ENCODE measurements at places on chromosomes 4 and X. TPM values are rescaled to one million over a fixed set of nuclear protein-coding genes. Genes with fewer than 3 reads are reported as not detected.

Gene KIAA1210
- total RNA-seq, result not detected

Gene RNF212
- total RNA-seq, result 0.09 TPM

Gene CLTRN
- total RNA-seq, result 0.09 TPM

Gene TCEAL6
- not detected for total RNA-seq

Gene RGN
- total RNA-seq, result 0.27 TPM

Gene ADAM29
- not detected for total RNA-seq

Gene MAGEA8
- not detected for total RNA-seq

Gene POF1B
- not detected for total RNA-seq

Gene SATL1
- total RNA-seq, result not detected

Gene SHISA3
- 3.9 TPM for total RNA-seq

Gene PLXNB3
- 5.5 TPM for total RNA-seq

Gene INTU
- 2.5 TPM for total RNA-seq

Gene TBC1D8B
- 3.3 TPM for total RNA-seq

Gene GAGE12J
- total RNA-seq, result not detected

Gene FAM184B
- total RNA-seq, result not detected

Gene FGF2
- 36.0 TPM for total RNA-seq

Gene NEUROG2
- not detected for total RNA-seq

Gene TLR3
- total RNA-seq, result 0.72 TPM

Gene CT45A2
- total RNA-seq, result not detected

Gene SERPINA7
- not detected for total RNA-seq

Gene EPHA5
- total RNA-seq, result 0.09 TPM

Gene SPANXN3
- not detected for total RNA-seq

Gene ITIH6
- not detected for total RNA-seq

Data from endothelial cell of coronary artery (primary cell).